ENCODE measurements at places on chromosomes 2 and 18. TPM values are rescaled to one million over a fixed set of nuclear protein-coding genes. Genes with fewer than 3 reads are reported as not detected.

Gene NEU2
- total RNA-seq = not detected

Gene LYPD6B
- 0.27 TPM for total RNA-seq

Gene CFAP210
- total RNA-seq = not detected

Gene UGT1A5
- total RNA-seq = not detected

Gene CHRNG
- total RNA-seq = not detected

Gene PJVK
- total RNA-seq = 7.5 TPM

Gene MC5R
- not detected for total RNA-seq

Gene ARHGEF33
- total RNA-seq = 5.9 TPM

Gene FSHR
- not detected for total RNA-seq

Gene APOB
- 0.55 TPM for total RNA-seq

Gene IAH1
- total RNA-seq = 43.2 TPM

Gene DNAJC5G
- total RNA-seq = not detected

Gene RBKS
- 5.4 TPM for total RNA-seq

Gene TRABD2A
- total RNA-seq = not detected

Gene B4GALT6
- total RNA-seq = 2.1 TPM

Gene SOX11
- total RNA-seq = not detected

Gene EVX2
- not detected for total RNA-seq

Gene DSC1
- total RNA-seq = not detected

Gene KLHL30
- total RNA-seq = not detected

Gene DES
- total RNA-seq = 933 TPM

Gene GTF2A1L
- total RNA-seq = 66.9 TPM

Gene ANKRD36
- 65.9 TPM for total RNA-seq

Gene VSNL1
- 0.61 TPM for total RNA-seq

Gene STK11IP
- 0.51 TPM for total RNA-seq

Gene GDF7
- 1.5 TPM for total RNA-seq

Gene TRMT61B
- total RNA-seq = 24.5 TPM

Gene BABAM2
- 24.1 TPM for total RNA-seq

Data from uterus (tissue), 4 donors.